ENCODE measurements at places on chromosomes 16 and 17.

DNA sequence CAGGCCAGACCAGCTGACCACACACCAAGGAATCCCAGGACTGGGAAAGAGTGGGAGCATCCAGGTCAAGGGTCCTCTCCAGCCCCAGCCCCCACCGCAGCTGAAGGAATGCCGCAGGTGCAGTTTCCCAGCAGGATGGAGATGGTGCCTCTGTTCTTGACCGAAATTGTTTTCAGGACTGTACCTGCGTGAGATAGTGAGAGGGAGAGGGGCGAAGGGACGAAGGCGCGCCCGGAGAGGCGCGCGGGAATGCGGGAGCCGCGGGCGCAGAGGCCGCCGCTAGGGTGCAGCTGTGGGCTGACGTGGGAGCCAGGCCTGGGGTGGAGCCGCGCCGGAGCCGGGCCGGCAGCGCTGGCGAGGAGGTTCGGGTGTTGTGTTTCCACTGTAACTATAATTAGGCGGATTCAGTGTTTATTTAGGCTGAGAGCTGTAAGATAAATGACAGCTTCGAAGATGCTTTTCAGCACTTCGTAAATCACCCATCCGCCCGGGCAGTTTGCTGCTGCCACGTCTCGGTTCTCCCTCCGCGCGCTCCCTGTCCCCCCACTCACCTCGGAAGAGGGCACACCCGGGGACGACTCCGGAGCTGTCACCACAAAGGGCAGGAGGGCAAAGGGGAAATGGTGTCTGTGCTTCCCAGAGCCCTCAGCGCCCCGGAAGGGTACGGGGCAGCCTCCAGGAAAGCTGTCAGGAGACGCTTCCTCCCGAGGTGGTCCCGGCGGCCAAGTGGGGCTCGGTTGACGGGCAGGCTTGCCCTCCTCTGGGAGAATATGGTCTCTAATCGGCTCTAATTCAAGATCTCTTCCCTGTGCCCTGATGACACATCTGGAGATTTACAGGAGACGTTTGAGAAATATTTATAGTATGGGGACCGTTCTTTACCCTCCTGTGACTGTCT lies 38.2 kb downstream of the HOXB1 start:
- DNase-seq = peak; percentile 76

GRCh38 chr17:35906191-35906925 lies 24.2 kb downstream of the RDM1 start:
- DNase-seq = no peak

DNA sequence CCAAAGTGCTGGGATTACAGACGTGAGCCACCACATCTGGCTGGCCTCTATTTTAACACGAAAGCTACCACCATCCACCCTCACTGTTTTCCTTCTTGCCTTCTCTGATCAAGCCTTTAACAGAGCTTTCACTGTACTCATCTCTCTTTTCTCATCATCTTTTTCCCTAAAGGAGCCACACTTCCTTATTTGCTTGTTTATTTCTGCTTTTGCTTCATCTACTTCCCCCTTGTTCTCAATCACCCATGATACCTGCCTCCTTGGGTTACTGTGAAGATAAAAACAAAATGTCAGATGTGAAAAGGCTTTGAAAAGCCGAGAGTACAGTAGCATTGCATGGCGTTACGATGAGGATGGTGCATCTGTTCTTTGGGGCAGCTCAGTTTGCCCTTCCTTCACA lies 79.9 kb downstream of the ZNF18 start:
- no peak for DNase-seq

GRCh38 chr17:8222380-8222629 lies 11.9 kb upstream of the AURKB start:
- no peak for DNase-seq

- DNase-seq = no peak
These were observed 1884.8 kb downstream of the TP53TG3F start for GRCh38 chr16:35344012-35344762.

- DNase-seq = peak; percentile 75
These were observed 5.0 kb downstream of the CX3CL1 start for GRCh38 chr16:57377080-57377841.

DNA sequence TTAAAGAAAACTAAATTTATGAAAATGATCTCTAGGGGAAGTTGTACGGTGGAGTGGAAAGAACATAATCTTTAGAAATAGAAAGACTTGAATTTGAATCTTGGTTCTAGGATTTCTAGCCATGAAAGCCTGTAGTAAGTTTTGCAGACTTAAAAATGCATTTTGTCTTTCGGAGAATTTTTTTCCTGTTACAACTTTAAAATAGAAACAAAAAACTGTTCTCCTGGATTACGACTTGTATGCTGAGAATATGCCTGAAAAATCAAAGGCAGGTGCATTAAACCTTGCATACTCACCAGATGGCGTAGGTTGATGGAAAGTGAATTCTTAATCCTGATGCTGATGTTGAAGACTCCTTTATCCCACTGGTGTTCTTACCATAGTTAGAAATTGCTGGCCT lies 7.5 kb upstream of the MPHOSPH6 start:
- DNase-seq = no peak

DNA sequence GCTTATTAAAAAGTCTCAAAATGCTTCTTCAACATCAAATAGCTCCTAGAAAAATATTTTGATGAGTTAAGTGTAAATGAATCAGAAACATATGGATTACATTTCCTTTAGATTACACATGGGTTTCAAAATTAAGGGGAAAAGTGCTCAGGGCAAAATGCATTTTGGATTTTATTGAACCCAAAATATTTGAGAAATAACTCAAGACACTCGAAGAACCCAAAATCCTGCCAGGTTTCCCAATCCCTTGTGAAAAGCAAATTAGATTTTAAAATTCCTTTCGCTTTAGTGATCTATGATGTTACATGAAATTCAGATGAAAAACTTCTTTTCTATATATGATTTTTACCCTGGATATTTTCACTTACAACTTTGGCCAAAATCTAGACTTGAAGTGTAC lies 847.4 kb upstream of the SOX9 start:
- no peak for DNase-seq

GRCh38 chr17:61503961-61504360 lies 51.7 kb downstream of the TBX4 start:
- no peak for DNase-seq

- DNase-seq = no peak
These were observed 367.9 kb downstream of the SOX9 start for GRCh38 chr17:72488555-72489271.

GRCh38 chr16:15765880-15766279 lies 90.9 kb downstream of the MYH11 start:
- peak; percentile 57 for DNase-seq

DNA sequence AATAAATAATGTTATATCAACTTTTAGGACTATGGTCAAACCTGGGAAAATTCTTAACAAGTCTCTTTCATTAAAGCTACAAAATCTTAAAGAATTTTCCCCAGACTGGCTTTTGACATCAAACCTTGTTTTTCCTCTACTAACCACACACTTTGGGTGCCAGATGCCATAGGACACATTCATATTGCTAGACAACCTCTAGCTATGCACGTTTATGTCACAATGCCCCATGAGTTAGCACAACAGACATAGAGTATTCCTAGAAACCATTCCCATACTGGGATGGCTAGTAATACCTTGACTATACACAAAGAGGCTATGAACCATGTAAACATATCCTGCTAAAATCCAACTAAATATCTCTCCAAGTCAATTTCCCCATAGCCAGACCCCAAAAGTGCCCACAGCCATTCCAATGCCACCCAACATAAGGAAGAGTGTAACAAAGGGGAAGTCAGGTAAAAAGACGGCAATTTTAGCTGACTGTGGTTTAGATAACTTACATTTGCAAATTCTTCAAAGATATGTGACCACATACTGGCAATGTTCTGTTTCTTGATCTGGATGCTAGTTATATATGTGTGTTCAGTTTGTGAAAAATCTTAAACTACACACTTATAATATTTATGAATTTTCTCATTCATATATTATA lies 23.4 kb downstream of the SMURF2 start:
- DNase-seq = no peak

DNA sequence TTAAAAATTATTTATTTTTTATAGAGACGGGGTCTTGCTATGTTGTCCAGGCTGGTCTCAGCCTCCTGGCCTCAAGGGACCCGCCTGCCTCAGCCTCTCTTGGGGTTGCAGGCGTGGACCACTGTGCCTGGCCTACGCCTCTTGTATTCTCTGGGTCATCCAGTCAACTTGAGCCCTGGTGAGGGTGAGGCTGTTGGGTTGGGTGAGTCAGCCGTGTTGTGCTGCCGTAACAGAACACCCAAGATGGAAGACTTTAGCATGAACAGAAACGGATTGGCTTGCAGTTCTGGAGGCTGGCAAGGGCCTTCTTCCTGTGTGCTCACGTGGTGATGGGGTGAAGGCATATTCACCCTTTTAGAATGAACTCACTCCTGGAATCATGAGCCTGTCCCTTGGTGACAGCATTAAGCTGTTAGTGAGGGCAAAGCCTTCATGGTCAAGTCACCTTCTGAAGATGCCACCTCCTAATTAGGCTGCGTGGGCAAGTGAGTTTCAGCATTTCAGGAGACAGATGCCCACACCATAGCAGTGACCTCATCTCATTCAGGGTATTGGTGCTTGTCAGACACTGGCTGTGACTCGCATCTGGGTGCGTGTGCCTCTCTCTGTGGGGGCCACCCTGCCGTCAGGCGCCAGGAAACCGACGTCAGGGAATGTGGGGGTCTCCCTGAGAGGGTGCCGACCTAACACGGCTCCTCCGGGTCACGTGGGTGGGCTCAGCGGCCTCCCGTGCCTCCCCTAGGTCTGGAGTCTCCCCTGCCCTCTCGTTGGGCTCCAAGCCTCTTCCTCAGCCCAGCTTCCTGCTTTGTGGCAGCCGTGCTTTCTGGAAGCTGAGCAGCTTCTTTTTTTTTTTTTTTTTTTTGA lies 49.8 kb downstream of the WDR45B start:
- no peak for DNase-seq

DNA sequence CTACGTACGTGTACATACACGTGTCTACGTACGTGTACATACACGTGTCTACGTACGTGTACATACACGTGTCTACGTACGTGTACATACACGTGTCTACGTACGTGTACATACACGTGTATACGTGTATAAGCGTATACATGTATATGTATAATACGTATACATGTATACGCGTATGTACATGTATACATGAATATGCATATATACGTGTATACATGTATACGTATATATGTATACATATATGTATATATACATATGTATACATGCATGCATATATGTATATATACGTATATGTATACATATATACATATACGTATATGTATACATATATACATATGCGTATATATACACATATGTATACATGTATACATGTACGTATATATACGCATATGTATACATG lies 22.2 kb upstream of the PYY start:
- DNase-seq = no peak

GRCh38 chr16:4465977-4466779 lies 8.2 kb downstream of the NMRAL1 start:
- DNase-seq = no peak

DNA sequence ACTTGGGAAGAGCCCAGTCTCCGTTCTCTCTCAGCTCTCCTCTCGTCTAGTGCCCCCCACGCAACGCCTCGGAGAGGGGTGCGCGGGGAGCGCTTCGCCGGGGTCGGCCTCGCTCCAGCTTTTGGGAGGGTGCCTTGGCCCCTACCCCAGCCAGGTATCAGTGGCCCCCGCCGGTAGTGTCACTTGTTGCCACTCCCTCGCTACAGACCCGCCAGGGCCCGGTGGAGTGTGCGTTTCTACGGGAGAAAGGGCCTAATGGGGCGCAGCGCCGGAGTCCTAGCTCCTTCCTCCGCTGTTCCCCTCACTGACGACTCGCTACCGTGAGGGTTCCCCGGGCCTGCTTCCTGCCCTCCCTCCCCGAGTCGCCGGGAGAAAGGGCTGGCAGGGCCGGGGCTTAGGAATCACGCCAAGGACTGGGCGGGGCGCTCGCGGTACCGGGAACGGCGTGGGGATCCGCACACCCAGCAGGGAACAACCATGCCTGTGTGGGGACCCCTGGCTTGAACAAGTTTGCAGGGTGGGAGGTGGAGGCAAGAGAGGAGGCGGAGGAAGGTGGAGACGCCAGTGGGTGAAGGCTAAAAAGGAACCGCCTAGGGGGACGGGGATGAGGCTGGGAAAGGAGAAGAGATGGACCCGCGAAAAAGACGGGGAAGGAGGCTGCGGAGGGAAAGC lies 997 bp upstream of the CDH11 start:
- no peak for DNase-seq

DNA sequence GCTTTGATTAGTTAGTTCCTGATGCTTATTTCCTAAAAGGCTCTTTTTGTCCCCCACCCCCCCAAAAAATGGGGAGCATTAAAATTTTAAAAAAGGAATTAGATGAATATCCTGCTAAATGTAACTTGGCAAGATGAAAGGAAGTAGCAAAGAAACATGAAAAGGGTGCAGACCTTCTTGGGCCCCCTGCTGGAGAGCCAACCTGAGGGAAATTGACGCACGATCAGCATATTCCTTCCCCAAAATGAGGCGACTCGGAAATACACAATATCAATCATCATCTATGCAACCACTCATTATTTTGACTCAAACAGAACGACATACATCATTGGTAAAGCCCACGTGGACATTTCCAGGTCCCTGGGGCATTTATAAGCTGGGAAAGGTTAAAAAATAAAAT lies 59.7 kb downstream of the GRIN2A start:
- DNase-seq = no peak

- no peak for DNase-seq
These were observed 17.2 kb downstream of the SPAG9 start for GRCh38 chr17:51103451-51103850.

DNA sequence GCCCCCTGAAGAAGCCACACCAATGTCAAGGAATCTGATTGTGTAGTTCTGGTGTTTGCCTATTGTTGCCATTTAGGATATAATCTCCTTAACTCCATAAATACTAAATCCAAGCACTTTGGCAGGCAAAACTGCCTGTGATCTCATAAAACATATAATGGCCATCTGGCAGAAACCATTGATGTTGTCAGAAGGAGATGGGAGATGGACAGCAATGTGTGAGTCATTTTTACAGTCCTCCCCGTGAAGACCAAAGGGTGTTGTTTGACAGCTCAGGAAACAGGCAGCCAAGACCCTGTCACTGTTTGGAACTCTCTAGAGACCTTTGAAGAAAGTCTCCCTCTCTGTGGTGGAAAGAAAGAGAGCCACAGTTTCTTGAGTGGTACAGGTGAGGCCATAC lies 454.1 kb downstream of the HS3ST3B1 start:
- DNase-seq = no peak

All from GM12891 (cell line).